Foreskin keratinocyte (primary cell): ENCODE measurements at places on chromosomes 11 and 22.

DNA sequence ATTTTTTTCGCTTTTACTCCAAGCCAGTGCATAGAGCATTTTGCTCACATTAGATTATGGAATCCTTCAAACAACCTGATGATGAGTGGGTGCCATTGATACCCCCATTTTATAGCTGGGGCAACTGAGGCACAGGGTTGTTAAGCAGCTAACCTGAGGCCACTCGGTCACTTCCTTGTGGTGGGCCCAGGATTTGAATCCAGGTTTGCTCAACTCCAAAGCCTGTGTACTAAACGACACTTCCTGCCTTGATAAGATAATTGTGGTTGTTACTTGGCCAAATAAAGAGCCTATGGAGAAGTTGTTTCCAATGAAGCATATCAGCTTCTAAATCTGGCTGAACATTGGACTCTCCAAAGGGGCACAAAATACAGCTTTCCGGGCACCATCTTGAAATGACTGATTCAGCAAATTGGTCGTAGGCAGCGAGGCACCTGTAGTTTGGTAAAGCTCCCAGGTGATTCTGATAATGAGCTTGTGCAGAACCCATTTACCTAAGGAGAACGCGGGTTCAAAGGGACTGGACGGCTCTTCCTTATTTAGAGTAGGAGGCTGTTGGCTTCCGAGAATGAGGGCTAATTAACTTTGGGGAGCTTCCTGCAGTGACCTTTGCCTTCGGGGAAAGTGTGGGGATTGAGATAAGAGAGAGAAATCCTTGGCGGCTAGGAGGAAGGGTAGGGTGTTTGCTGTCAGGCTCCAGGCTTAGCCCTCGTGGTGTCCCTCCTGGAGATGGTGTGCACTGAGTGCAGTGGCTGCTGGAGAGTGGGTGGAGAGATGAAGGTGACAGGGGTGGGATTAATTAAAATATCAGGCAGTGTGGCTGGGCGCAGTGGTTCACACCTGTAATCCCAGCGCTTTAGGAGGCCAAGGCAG, 17.5 kb upstream of the EHF start:
- DNase-seq = no peak

DNA sequence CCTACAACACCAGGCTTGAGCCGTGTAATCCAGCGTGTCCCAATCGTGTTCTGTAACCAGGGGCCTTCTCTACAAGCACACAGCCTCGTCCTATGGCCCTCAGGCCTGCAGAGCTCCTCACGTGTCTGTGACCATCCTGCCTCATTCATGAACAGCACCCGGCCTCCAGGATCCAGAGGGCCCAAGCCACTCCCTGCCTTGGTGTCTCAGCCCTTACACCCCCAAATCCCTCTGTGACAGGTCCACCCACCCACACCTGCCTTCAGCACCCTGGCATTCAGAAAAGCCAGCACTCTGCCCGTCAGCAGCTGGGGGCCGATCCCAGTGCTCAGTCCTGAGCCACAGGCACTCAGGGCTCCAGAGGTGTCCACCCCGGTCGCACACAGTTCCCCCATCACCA, 5.8 kb downstream of the TSSK2 start:
- no peak for DNase-seq

DNA sequence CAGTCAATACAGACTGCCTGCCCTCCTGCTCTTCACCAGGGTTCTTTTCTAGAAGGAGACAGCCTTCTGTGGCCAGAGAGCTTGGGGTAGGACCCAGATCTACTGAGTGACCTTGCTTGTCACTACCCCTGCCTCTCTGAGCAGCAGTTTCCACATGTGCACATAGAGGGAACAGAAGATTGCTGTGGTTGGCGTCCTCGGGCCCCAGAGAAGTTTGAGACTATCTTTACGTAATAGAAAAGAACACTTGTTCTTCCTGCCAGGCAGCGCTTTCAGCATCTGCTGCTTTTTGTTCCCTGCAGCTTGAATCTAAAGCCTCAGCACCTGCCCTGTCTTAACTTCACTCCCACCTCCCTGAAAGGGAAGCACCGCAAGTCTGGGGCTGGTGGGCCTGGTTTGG, 1.9 kb upstream of the FKBP2 start:
- DNase-seq = no peak

- DNase-seq = no peak
Observed at GRCh38 chr11:66852466-66853241, 4.2 kb upstream of the LRFN4 start.

DNA sequence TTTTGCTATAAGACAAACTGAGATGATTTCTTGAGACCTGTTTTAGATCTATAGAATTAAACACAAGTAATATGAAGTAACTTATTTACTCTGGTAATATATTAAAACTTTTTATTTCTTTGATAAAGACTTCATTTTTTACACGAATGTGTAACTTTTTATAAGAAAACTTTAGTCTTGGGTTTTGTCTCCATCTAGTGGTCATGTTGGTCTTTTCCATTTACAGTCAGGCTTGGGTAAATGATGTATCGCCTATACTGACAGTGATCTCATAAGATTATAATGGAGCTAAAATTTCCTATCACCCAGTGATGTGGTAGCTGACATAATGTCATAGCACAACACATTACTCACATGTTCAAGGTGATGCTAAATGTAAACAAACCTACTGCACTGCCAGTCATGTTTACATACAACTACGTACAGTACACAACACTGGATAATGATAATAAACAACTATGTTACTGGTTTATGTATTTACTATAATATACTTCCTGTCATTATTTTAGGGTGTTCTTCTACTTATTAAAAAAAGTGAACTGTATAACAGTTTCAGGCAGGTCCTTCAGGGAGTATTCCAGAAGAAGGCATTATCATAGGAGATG, 7.5 kb upstream of the C11orf97 start:
- DNase-seq = no peak

GRCh38 chr11:69451289-69451688, 30.2 kb upstream of the LINC01488 start:
- DNase-seq = no peak

DNA sequence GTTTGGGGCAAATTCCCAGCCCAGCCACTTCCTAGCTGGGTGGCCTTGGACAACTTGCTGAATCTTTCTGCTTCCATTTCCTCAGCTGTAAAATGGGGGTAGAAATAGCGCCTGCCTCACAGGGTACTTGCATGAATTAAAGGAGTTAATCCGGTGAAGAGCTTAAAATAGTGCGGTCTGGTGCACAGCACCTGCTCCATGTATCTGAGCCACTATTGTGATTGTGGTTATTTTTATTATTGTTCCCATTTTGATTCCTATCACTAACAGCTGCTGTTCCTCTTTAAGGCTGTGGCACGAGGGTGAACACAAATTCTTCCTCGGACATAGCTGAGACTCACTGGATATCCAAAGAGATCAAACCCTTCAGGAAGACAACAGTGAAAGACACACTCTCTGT, 46.9 kb upstream of the TP53I11 start:
- DNase-seq = no peak

DNA sequence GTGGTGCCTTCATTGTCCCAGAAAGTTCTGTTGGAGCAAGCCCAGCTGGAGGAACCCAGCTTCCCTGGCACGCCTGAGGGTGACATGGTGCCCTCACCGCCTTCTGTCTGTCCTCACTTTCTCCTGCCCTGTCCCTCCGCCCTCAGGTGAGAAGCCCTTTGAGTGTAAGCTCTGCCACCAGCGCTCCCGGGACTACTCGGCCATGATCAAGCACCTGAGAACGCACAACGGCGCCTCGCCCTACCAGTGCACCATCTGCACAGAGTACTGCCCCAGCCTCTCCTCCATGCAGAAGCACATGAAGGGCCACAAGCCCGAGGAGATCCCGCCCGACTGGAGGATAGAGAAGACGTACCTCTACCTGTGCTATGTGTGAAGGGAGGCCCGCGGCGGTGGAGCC, 46.0 kb upstream of the NNMT start:
- DNase-seq = no peak

DNA sequence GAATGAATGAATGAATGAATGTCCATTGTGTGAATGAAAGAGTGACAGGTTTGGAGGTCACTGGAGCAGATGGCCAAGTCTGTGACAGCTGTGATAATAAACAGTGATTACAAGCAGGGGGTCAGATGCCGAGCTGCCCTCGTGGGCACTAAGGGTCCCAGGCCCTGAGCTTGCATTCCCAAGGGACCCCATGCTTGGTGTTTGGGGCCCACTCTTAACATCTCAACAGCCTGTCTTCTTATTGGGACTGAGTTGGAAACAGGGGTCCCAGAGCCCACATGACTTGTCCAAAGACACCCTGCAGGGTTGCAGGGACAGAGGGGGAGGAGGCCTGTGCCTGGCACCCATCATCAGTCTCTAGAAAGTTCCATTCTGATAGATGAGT, 12.0 kb upstream of the ANO1 start:
- DNase-seq = no peak

- peak; percentile 75 for DNase-seq
Observed at GRCh38 chr11:26676641-26677040, 45.2 kb downstream of the SLC5A12 start.

DNA sequence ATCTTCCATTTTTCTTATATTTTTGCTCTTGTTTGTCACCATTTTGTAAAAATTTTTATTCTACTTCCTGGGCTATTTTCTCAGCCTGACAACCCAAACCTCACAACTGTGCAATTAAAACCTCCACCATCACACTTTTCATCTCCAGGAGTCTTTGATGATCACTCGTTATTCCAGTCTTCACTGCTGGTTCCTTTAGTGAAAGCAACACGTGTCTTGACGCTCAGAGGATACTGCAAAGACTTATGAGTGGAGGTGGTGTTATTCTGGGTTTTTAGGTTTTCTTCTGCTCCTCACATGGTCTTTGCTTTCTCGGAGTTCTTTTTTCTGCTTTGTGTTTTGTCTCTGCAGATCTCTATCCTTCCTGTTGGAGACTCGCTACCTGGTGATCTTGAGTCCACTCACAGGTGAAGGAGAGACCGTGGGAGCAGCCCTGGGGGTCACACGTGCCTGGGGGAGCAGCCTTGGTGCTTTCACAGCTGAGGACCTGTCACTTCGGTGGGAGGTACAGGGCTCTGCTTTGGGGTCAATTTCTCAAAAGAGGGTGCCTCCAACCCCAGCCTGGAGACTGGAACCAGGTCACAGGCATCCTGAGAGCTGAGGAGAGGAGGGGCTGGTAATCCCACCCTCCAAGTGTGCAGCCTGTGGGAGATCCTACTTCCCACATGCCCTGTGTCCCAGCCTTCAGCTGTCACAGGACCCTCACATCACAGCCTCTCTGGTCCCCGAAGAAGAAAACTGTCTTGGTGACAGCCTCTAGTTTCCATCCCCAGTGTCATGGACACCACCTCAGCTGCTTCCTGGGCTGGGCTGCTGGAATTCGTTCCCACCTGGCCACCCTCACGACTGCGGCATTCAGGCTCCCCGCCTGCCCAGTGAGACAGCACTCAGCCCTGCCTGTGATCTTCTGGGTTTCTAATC, 11.0 kb downstream of the SULT4A1 start:
- DNase-seq = no peak

GRCh38 chr11:45798793-45799441, 6.0 kb upstream of the SLC35C1 start:
- DNase-seq = no peak

GRCh38 chr11:2708151-2708581, 8.4 kb upstream of the KCNQ1OT1 start:
- DNase-seq = no peak

DNA sequence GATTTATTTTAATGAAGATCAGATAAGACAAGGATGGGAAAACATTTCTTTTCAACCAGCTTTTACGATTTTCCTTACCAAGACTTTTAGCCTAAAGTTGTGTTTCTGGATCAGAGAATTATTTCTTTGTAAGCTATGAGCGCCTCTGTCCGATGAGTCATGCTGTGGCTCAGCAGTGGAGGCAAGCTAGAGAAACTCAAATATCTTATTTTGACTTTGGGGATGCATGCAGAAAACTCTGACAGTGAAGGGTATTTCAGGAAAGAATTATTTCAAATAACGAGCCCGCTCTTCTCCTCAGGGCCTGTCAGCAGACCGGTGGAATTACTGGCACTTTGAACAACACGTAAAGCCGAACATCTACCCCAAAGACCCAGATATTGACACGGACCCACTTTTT, 77.9 kb upstream of the OR5AK2 start:
- no peak for DNase-seq

DNA sequence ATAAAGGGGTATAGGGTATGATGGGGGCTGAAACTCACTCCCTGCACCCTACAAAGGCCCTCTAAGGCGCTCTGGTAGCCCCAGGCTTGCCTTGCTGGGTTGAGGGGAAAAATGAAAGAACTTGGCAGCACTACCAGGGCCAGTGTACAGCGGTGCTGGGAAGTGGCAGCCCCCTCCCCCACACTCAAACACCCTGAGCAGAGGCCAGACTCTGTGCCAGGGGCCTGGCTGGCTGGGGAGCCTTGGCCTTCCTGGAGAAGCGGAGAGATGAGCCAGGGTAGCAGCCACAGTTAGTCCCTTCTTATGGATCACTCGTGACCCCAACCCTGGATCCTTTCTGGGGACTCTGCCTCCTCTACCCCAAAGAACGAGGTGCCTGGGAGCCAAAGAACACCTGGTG, 2.7 kb downstream of the TMEM134 start:
- DNase-seq = no peak

DNA sequence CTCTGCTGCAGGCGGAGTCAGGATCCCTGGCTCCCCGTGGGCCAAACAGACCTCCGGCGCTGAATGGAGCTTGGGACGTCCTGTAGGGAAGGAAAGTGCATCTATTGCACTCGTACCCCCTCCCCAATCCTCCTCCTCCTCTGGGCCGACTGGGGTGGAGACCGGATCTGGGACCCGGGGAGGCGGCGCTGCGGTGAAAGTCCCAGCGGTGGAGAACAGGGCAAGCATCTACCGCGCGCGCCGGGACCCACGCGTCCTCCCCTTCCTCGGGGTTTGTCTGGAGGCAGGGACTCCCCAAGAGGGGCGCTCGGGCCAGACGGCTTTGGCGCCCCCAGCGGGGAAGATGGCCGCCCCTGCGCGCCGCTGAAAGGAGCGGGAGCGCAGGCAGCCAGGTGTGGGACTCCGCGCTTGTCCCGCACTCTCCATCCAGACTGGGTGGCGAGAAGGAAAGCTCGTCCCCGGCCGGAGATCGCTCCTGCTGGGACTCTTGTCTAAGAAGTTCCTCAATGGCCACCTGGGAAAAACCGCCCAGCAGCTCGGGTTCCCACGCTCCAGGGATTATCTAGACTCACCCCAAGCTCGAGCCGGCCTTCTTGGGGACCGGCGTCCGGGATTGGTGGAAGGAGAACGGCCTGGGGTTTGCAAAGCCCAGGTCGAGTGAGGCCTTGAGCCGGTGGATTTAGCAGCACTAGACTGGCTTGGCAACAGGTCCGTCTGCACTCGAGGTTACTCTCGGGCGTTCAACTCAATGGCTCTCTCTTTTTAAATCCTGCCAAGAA, 718 bp downstream of the FADS2 start:
- DNase-seq = no peak

- no peak for DNase-seq
Observed at GRCh38 chr22:45931042-45931441, 45.9 kb downstream of the WNT7B start.

- no peak for DNase-seq
Observed at GRCh38 chr11:67387069-67387468, 4.7 kb upstream of the RAD9A start.
